ENCODE measurements at places on chromosomes 1 and 21.

- DNase-seq: no peak
Observed at GRCh38 chr1:119929643-119930315, 33.5 kb upstream of the ADAM30 start.

DNA sequence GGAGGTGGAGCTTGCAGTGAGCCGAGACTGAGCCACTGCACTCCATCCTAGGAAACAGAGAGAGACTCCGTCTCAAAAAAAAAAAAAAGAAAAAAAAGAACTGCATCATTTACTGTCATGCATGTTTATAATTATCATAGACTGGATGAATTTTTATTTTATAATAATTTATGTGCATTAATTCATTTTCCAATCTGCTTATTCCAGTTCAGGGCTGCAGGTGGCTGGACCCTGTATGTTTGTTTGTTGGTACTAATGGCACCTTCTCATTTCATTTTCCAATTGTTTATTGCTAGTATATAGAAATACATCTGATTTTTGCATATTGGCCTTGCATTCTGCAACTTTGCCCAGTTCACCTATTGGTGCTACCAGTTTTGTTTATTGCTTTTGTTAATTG, 19.0 kb upstream of the SOX13 start:
- DNase-seq: no peak

GRCh38 chr1:162755306-162755705, 35.2 kb upstream of the HSD17B7 start:
- DNase-seq: no peak

- DNase-seq: no peak
Observed at GRCh38 chr1:174322202-174322862, 125.4 kb upstream of the GPR52 start.

DNA sequence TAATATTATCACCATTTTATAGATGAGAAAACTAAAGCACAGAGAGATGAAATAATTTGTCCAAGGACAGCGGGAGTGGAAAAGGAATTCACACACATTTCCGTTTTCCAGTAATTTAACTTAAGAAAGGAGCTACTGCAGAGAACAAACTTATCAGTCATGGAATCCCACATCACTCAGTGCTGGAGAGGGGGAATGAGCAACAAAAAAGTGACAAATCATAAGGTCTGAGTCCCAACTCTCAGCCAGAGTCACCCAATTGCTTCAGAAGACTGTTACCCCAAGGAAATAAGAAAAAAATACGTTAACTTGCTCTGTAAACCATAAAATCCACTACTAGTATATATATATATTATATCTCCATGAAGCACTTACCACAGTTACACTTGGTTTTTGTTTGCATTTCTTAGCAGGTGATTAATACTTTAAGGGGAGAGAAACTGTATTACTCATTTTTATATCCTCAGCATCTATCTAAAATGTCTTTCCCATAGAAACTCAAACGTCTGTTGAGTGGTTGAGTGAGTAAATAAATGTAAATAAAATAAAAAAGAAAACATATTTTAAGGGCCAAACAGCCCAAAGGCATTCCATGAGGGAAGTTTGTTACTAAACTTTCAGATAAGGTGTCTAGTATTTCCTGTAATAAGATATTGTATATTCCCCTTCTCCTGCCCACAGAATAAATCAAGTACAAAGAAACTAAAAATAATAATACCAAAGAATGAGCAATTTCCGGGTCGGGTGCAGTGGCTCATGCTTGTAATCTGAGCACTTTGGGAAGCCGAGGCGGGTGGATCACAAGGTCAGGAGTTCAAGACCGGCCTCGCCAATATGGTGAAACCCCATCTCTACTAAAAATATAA, 76.8 kb downstream of the SLC45A1 start:
- DNase-seq: no peak

DNA sequence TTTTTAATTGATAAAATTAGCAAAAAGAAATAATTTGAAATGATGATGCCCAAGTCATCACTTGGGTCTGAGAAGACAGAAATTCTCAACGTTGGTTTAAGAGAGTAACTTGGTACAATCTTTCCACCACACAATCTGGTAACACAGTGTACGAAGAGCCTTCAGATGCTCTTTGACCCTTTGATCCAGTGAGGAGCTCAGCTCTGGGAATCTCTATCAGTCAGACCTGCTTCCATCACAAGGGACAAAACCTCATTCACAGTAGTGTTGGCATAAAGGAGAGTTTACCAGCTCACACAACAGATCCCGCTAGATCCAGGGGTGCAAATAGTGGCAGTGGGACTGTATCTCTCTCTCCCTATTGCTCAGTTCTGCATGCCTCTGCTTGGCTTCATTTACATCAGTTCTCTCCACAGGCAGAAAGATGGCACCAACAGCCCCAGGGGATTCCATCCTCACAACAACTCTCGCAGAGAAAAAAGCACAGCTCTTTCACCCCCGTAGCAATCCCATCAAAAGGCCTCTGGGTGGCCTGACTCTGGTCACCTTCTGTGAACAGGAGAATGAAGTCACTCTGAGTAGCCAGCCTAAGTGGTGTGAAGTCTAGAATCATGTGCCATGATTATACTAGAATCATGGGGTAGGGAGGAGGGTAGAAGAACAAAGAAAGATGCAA, 119.7 kb downstream of the ZNF281 start:
- no peak for DNase-seq

- DNase-seq: no peak
Observed at GRCh38 chr1:56189946-56190805, 389.2 kb downstream of the PLPP3 start.

- peak; percentile 74 for DNase-seq
Observed at GRCh38 chr21:42414928-42415769, 11.4 kb downstream of the UBASH3A start.

GRCh38 chr1:46481961-46482360, 7.7 kb upstream of the DMBX1 start:
- no peak for DNase-seq

DNA sequence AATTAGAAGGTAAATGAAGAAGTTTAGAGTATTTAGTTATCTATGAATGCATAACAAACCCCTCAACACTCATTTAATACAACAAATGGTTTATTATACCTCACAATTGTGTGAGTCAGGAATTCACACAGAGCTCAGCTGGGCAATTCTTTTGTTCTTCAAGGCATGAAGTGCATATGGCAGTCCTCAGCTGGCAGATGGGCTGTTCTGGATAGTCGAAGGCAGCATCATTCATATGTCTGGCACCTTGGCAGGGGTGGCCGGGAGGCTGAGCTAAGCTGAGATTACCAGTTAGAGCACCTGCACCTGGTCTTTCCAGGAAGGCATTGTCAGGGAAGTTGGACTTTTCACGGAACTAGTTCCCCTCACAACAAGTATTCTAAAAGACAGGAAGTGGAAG, 286.2 kb upstream of the DUSP10 start:
- DNase-seq: no peak

DNA sequence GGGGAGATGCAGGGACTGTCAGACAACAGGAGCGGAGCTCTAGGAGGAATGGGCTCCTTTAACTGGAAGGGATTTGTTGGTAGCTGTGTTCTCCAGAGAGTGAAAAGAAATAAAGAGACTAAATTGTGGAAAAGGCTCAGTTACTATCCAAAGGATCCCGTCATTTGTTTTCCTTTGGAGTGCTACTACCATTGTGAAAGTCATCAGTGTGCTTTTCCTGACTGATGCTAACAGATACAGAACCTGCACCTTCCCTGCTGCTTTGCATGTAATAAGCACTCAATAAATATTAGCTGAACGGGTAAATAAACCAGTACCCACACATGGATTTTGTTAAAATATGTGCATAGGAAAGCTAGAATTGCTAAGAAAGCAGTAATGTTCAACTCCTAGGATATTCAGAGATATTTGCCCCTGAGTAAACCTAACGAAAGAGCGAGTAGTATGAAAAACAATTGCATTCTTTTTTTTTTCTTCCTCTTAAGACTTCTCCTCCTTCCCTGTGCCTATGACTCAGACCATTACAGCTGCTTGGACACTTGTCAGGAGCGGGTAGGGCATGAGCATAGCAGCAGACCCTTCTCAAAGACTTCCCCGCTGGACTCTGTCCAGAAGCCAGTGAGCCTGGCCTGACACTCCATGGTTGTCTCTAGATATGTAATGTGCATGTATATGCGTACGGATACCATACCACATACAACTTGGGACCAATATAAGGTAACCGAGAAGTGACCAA, 41.7 kb downstream of the PTGFRN start:
- no peak for DNase-seq

GRCh38 chr1:27626031-27626935, 8.7 kb downstream of the FGR start:
- DNase-seq: no peak

- peak; percentile 26 for DNase-seq
Observed at GRCh38 chr1:110106013-110106941, 6.0 kb upstream of the UBL4B start.

DNA sequence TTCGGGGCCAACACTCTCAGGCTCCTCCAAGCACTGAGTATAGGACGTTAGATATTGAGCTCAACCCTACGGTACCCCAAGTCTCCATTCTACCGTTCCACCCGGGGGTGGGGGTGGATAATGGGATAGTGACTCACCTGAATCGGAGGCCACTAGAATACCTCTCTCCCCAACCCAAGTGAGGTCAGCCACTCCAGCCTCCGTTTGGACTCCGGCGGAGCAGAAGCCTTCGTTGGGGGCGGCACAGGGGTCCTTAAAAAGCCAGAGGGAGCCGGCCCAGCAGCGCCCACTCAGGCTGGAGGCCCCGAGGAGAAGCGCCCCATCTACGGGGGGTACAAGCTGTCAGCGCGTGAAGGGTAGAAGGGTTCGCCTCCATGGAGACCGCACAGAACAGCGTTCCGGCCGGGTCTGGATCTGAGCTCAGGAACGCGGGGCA, 556 bp downstream of the WDR77 start:
- DNase-seq: no peak

DNA sequence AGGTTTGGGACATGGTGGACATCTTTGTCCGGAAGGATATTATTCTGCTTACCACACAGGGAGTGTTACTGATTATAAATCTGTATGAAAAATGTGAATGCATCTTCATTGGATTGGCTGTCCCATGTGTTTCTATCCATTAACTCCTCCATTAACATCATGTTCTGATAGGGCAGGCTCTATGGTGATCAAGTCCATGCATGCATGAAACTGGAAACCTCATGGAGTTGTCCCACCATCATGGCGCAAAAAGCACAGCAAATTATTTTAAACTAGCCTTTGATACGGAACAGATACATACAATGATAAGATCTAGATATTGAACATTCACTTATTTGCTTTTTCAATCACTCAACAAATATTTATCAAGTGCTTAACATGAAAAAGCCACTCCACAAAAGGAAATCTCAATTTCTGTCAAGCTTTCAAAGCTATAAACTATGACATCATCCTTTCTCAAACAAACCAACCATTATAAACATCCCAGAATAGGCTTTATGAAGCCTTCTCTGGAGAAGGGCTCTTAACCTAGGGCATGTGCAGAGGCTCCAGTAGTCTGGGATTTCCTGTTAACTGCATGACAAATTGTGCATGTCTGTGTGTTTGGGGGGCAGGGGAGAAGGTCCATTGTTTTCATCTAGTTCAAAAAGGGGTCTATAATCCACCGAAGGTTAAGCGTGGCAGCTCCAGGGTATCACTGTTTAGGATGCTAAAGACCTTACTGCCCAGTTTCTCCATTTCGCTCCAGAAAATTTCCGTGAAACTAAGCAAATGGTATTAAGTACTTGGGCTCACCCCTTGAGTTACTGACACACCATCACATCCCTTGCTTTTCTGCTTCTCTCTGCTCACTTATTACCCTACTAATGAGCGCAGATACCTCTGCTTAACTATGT, 46.1 kb downstream of the ADAMTS1 start:
- DNase-seq: no peak
